ENCODE measurements at places on chromosomes 3 and 15. TPM values are rescaled to one million over a fixed set of nuclear protein-coding genes. Genes with fewer than 3 reads are reported as not detected.

DNA sequence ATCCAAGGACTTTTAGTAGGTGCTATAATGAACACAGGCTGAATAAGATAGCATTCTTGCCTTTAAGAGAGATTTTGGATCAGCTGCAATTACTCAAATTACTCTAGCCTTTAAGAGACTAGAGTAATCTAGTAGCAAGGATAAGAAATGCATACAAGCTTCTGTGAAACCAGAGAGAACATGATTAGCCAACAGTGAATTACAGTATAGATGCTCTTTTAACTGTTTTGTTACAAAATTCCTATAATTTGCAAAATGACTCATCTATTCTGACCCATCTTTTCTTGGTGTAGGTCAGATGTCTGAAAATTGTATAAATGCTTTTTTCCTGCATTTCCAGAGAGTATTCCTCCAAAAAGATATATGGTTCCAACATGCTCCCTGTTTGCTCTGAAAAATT, 66.9 kb downstream of the CEP63 start:
- peak; percentile 18 for DNase-seq

GRCh38 chr3:4794798-4795197, 184.4 kb upstream of the BHLHE40 start:
- DNase-seq, result no peak

The SLC24A5 gene
- total RNA-seq, result not detected

The NOX5 gene
- 0.64 TPM for total RNA-seq

GRCh38 chr3:78368636-78369345, 1328.9 kb downstream of the ROBO2 start:
- DNase-seq, result no peak

The CNTN6 gene
- total RNA-seq, result 0.97 TPM

DNA sequence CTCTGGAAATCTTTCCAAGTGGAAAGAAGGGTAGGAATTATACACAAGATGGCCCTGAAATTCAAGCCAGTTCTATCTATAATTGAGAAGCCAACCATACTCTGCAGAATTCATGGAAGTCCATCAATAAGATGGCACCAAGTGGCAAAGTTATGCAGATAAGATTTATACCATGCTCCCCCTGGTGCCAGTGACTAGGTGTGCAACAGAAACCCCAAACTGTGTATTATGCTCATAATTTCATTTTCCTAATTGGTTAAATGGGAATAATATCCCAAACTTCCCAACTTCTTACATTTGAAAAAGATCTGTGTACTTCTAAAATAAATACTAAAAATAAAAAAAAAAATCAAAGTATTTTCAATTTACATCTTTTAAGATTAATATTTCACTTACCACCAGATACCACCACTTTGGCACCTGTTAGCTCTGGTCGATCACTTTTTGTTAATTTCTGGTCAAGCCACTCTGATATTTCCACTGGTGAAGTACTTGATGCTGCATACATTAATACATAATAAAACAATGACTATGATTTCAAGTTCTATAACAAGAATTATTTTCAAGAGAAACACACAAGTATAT, 25.9 kb downstream of the ETFA start:
- peak; percentile 10 for DNase-seq

- DNase-seq, result peak; percentile 18
Measured at GRCh38 chr3:156148946-156149381, 28.6 kb downstream of the KCNAB1 start.

GRCh38 chr15:39781147-39781966, 1.3 kb downstream of the FSIP1 start:
- DNase-seq, result no peak

GRCh38 chr3:154023148-154023547, 98.0 kb upstream of the ARHGEF26 start:
- no peak for DNase-seq

The TTC21A gene
- 3.9 TPM for total RNA-seq

GRCh38 chr3:158470944-158471638, 99.9 kb upstream of the MLF1 start:
- DNase-seq, result peak; percentile 6

DNA sequence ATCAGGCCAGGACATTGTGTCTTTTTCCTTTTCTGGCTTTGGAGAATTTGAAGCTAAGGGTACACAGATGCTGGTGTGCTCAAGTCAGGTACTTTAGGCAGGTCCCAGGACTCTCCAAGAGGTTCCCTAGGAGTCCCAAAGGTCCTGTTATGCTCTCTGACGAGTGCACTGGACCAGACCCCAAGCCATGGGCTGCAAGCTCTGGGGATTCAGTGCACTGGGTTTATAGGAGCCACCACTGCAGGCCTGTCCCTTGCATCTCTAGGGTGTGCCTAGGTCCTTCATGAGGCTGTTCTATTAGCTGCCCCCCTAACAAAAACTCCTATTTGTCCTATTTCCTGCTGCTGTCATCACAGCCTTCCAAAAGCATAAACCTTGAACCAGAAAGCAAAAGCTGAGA, 31.9 kb upstream of the BFSP2 start:
- DNase-seq, result no peak

The TIPARP gene
- total RNA-seq, result 91.1 TPM

- DNase-seq, result no peak
Measured at GRCh38 chr3:189297932-189298331, 126.2 kb downstream of the TPRG1 start.

The TEX9 gene
- 2.9 TPM for total RNA-seq

DNA sequence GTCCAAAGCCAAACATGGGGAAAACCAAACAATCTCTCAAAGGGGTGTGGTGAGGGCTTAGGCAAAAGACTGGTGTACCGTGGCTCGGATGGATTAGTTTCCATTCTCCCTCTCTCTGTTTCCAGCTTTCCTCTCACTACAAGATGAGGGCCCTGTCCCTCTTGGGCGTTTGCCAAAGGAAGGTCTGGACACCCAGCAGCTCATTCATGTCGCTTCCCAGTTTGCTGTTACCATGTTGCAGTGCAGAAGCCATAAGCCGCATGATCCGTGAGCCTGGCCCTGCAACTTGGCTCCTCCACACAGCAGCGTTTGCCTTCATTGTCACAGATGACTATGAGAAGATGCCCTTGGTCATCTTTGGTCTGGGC, 92.2 kb downstream of the APBA2 start:
- DNase-seq, result no peak

GRCh38 chr3:116445311-116445841, at the start of gene LSAMP:
Gene LSAMP, minus strand, starts transcription at chr3:116445487.
- DNase-seq, result peak; percentile 7

- DNase-seq, result peak; percentile 19
Measured at GRCh38 chr3:175411405-175411804, 552.3 kb downstream of the NAALADL2 start.

The PODXL2 gene
- total RNA-seq, result 0.32 TPM

The ANKRD63 gene
- total RNA-seq, result not detected

- no peak for DNase-seq
Measured at GRCh38 chr3:116341899-116342298, 103.4 kb downstream of the LSAMP start.

The SPINK8 gene
- total RNA-seq, result not detected

DNA sequence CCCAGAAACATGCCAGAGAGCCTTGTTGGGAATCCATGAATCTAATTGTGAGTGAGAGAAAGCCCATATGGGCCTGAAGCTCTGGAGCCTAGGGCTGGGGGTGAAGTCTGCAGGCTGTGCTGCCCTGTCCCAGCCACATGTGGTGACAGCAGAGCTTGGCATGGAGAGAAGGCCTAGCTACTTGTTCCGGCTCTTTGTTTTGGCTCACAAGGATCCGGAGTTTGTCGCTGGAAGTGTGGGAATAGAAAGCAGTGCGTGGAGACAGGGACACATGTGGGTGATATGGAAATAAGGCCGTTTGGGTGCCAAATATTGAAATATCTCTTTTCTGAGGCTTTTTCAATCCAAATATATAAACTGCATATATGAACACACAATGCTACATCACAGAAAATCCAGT, 78.2 kb downstream of the CLSTN2 start:
- no peak for DNase-seq

DNA sequence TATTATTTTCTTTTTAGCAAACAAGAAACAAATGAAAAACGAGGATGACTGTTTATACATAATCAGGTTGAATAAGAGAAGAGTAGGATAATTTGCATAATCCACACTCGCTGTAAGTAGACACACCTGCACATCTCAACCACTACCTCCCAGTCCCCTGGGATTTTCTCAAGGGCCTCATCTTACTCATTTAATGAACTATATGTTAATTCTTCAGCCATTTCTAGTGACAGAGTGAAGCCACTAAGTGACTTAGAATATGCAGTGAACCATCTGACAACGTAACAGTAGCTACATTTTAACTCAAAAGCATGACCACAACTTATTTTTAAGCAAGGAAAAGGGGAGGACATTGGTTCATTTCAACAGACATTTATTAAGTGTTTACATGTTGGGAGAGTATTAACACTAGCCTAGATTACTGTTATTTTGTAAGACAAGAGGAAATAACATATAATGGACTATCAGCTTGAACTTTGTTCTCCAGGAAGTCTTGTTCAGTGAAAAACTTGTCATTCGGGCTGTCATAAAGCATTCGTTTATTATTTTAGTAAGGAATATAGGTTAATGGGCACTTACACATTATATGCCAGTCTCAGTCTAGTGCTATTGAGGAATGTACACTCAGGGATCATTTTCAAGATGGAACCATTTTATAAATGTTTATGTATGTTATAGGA, 173.0 kb upstream of the ROBO2 start:
- no peak for DNase-seq

DNA sequence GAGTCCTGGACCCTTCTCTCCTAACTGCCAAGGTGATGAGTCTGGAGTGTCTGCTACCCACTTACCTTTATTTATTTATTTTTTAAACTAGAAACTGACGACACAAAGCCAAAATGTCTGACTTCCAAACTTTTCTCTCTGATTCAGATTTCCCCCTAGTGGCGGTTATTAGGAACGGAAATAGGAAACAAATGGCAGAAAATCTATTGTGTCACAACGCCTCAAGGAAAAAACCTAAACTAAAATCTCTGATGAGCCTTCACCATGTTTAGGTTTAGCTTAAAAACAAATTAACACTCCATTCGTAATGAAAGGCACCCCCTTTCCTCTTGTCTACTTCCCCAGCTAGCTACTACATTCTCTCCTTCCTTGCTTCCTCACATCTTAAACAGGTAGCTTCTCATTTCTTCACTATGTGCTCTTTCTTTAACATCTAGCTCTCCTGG, 94.0 kb upstream of the MEX3B start:
- DNase-seq, result peak; percentile 67

- DNase-seq, result no peak
Measured at GRCh38 chr3:5260992-5261501, 73.5 kb downstream of the EDEM1 start.

The NR1I2 gene
- total RNA-seq, result under 0.01 TPM

The THRB gene
- total RNA-seq, result 5.2 TPM

DNA sequence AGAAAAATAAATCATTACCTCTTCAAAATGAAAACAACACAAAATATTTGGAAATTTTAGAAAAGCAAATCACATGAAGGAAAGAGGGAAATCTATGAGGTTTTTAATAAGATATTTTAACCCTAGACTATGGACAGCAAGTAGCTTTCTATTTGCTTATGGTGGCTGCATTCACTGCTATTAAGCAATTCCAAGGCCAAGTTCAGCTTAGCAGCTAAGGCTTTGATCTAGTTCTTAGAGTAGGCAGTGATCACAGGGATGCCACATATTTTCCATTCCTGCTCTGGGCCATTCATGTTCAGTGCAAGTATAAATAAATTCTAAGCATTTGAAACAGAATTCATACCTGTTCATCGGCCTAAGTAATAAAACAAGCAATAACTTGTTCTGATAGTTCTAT, 235.3 kb downstream of the CDIN1 start:
- DNase-seq, result peak; percentile 47
